ENCODE measurements at places on chromosomes 3 and 15.

GRCh38 chr3:88034491-88035275, 24.1 kb downstream of the CGGBP1 start:
- no peak for DNase-seq

DNA sequence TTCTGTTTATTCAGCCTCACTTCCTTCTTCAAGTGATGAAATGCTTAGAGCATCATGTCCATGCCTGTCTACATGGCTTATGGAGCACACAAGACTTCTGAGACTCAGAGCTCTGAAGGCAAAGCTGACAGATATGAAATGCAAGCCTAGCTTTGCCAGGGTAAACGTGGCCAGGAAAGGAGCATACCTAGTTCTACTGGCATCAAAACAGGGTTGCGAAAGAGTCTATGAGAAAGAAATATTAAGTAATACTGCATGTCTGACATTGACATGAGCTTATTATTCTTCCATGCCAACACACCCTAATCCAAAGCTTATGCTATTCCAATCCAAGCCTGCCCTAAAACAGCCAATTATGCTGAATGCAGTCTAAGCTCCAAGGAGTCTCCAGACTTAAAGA, 391.5 kb downstream of the ERC2 start:
- DNase-seq, result no peak

- no peak for DNase-seq
Measured at GRCh38 chr15:87135109-87135508, 1055.4 kb downstream of the AGBL1 start.

DNA sequence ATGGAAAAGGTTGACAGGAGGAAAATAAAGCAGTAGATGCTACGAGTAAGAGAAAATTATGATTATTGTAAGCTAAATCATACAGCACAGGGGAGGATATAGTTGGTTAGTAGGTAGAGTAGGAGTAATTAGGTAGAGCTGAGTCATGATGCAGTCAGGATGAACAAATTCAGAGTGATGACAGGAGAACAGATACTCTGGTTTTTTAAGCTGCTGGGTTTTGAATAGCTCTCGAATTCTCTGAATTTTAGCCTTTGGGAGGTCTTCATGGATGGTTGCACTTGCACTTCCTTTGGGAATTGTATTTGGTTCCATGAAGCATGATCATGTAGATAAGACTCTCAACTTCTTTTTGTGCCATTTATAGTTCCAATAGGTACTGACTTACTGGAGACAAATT, 96.2 kb downstream of the ECT2 start:
- no peak for DNase-seq

GRCh38 chr15:26628071-26628470, 144.8 kb downstream of the GABRB3 start:
- no peak for DNase-seq

DNA sequence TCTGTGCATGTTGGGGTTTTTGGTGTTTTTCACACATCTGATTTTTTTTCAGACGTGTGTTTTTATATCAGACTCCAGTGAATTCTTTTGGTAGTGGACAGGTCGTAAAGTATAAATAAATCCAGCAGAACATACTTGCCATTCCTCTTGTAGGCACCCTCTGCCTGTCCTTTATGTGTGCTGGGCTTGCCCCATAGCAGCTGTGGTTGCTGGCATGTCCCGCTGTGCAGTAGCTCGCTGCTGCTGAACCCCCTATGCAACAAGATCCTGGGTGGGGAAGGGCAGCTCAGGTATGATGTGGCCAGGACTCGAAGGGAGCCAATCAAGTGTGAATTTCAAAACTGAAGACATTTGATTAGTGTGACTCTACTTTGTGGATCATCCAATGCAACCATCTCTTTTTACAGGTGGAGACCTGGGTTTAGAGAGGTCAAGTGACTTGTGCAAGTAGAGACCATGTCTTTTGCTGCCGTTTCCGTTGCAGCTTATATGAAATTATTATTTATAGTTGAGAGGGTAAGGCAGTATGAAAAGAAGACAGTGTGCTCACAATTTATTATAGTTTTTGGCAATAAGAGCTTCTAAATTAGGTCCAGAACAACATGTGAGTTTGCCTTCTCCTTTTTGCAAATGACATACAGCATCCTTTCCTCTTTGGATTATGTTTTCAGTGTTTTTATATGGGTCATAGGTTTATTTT, 350.8 kb upstream of the C2CD4B start:
- DNase-seq, result no peak

- no peak for DNase-seq
Measured at GRCh38 chr3:72078676-72079368, 293.9 kb upstream of the PROK2 start.

DNA sequence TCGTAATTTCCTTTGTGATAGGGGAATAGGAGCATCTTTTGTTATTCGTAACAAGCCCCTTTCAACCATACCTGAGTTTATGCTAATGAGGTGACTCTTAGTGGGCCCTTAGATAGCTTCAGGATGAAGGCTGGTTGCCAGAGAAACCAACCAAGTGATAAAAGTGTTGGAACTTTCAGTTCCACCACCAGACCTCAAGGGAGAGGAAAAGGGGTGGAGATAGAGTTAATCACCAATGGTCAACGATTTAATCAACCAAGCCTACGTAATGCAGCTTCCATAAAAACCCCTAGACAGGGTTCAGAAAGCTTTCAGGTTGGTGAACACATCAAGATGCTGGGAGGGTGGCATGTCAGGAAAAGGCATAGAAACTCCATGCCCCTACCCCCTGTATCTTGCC, 33.0 kb downstream of the HERC1 start:
- no peak for DNase-seq

DNA sequence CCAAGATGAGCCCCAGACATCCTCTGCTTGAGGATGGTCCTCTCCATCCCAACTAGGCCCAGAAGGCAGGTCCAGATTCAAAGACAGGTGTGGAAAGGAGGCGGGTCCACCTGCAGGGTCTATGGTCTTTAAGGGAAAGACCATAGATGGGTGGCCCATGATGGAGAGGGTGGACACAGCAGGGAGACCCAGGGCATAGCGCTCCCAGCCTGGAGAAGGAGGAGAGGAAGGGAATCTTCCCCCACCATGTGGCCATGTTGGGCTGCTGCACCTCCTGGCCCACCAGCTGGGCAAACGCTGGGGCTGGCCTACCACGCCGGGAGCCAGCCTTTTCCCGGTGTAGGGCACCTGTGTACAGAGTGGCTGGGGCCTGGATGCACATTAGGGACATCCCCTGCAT, 265.2 kb upstream of the TLE3 start:
- no peak for DNase-seq

DNA sequence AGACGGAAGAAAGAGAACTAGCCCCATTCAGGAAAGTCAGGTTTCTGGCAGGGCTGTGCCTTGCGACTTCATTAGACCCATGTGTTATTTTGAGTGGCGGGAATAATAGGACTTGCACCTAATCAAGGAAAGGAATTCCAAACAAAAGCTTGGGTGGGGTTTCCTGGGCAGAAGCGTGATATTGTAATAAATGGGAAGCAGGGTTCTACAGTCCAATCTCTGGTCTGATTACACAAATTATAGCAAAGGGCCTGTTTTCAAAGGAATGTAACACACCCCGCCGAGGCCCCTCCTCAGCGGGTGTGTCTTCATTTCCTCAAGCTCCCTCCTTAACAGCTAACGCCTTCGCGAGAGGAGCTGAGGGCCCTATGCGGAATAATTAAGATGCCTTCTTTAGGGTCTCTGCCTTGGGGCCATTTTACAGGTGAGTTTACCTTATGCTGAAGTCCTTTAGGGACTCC, 396.0 kb upstream of the C2CD4B start:
- no peak for DNase-seq

DNA sequence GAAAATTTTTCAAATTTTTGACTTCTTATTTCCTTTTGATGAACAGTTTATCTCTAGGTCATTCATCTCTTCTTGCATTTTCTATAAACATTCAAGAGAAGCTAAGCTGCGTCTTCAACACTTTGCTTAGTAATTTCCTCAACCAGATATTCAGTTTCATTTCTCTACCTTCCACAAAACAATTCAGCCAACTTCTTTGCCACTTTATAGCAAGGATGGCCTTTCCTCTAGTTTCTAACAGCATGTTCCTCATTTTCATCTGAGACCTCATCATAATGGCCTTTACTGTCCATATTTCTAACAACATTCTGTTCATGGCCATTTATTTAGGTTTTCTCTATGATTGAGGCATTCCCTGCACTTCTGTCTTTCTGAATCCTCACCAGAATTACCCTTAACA, 90.0 kb downstream of the ARIH1 start:
- DNase-seq, result no peak

DNA sequence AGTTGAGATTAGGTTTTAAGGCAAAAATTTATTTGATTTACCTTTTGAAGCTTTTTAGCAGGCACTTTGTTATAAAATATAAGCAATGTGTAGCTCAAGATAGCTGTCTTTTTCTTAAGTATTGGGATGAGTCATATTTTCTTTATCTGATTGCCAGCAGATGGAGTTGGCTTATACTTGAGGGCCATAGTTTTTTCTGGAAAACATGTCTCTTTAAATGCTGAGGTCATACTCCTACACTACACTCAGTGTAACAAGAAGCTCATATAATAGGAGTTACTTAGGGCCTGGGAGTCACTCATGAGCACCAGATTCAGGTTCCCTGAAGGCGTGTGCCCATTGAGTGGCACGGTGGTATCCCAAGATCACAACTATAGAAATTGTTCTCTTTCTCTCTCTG, 579.8 kb downstream of the EDEM1 start:
- no peak for DNase-seq

GRCh38 chr3:99867594-99868310, 50.1 kb downstream of the CMSS1 start:
- no peak for DNase-seq

DNA sequence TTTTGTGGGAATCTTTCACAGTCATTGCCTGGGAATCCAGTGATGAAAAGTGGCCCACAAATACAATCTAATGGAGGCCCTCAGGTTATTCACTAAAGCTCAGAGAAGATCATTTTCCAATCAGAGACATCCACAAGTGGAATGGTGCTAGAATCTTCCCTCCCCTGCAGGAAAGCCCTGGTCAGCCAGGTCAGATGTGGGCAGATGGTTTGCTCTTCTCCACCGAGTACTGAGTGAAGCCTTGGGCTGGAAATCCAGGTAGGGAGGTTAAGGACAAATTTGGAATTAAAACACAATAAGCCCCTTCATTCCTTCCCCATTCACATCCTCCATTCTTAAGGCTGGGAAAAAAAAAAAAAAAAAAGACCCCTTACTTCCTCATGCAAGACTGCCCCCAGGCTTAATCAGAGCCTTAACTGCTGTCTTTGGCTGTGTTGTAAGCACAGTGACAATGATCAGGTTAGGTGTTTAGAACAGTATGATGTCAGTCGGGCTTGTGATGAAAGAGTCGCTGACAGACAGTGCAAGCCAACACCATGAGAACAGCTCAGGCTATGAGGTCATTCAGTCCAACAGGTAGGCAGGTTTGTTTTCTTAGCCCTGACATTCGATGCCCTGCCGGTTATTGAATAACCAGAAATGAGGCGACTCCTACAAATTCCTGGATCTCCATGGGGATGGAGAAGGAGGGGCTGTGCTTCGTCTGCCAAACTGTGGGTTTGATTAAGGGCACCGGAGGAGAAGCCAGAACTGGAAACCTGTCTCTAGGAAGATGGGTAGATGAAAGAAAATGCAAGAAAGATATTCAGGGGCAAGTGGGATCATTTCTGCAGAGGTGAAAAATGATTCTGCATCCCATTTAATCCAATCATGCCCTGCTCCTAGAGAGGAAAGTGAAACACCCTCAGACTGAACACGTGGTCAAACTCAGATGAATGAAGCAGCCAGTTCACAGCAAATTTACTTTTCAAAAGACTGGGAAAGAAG, 23.5 kb upstream of the HES1 start:
- no peak for DNase-seq

- no peak for DNase-seq
Measured at GRCh38 chr3:62451211-62451887, 78.0 kb upstream of the FEZF2 start.

DNA sequence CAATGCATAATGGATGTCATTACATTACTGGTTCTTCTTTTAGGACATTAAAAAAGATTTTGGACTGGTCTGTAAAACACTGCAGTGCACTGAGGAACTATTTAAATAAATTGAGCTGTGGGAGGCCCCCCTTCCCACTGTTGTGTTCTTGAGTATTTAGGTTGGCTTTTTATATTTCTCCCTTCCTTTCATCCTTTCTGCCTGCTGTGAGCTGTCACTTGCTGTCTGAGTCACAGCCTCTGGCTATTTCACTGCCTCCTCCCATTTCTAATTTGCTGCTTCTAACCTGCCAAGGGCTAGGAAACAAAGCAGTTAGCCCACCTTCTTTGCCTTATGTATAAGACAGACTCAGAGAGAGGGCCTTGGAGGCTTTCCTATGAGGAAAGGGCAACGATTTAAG, 89.0 kb upstream of the FNDC3B start:
- DNase-seq, result no peak

GRCh38 chr3:141816958-141817357, 53.8 kb downstream of the GRK7 start:
- DNase-seq, result no peak

DNA sequence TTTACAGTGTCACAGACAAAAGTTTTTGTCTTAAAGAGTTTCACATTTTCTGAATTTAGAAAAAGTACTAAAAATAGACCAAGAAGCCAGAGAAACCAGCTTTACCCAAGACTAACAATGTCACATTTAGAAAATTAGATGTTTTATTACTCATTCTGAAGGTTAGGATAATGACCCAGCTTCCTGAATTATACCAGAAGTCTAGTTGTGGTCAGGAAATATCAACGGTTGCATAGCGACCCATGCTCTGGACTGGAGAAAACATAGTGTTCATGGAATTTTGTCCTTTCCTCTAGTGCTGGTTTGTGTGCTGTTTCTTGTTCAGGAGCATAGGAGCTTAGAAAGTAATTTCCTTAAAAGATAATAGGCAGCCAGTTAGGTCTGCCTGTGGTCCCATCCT, 59.0 kb downstream of the DPPA2 start:
- DNase-seq, result no peak

DNA sequence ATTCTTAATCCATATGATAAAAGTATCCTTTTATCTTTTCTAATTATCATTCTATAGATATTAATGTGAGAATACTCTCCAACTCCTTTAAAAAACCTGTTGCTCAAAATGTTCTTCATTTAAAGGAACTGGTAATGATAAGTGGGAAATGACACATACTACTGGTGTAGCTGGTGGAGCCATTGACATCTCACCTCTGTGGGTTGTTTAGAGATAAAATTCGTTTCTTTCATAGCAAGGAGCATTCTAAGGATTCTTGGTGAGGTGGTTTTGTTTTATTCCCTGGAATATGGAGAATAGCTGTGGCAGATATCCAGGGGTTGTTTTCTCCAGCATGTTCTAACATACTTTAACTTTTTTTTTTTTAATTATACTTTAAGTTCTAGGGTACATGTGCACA, 299.8 kb upstream of the THBS1 start:
- no peak for DNase-seq
